Stimulated activated CD4-positive, alpha-beta T cell treated with anti-CD3 and anti-CD28 coated beads, TNF-alpha, amount 100 ng/mL, for 1 hour (primary cell): ENCODE measurements at places on chromosomes 4 and X.

DNA sequence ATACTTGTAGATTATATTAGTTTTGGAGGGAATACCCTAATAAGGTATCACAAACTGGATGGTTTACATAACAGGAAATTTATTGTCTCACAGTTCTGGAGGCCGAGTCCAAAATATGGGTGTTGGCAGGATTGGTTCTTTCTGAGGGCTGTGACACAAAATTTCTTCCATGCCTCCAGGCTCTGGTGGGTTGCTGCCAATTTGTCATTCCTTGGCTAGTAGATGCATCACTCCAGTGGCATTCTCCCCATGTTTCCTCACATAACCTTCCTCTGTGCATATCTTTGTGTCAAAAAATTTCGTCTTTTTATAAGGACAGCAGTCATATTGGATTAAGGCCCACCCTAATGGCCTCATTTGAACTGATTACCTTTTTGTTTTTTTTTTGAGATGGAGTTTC is 49.3 kb downstream of the APELA start:
- no peak for DNase-seq

DNA sequence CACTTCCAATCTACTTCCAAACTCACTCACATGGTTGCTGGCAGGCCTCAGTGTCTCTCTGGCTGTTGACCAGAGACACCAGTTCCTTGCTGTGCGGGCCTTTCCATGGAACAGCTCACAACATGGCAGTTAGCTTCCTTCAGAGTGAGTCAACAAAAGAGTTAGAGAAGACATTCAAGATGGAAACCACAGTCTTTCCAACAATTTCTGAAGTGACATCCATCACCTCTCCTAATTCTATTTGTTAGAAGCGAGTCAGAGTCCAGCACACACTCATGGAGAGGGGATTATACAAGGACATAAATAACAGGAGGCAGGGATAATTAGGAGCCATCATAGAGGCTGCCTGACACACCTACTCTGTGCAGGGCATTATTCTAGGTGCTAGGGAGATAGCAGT is 62.5 kb upstream of the TMEM164 start:
- no peak for DNase-seq

DNA sequence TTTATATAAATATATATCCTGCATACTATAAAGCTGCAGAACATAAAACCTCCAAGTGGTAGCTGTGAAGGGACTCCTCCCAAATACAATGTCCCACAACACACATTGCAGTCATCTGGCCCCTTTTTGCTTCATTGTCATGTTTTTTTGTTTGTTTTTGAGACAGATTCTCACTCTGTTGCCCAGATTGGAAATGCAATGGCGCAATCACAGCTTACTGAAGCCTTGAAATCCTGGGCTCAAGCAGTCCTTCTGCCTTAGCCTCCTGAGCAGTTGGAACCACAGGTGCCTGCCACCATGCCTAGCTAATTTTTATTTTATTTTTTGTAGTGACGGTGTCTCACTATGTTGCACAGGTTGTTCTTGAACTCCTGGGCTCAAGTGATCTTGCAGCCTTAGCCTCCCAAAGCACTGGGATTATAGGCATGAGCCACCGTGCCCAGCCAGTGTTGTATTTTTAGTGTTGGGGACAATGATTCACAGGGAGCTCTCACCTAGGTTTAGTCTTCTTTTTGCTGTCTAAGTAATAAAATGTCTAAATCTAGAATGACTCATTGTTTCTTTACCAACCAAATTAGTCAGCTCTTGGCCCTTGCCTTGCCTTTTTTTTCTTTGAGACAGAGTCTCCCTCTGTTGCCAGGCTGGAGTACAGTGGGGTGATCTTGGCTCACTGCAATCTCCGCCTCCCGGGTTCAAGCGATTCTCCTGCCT is 24.0 kb upstream of the XIAP start:
- no peak for DNase-seq

GRCh38 chr4:130424211-130424610 is 1328.3 kb downstream of the C4orf33 start:
- no peak for DNase-seq

DNA sequence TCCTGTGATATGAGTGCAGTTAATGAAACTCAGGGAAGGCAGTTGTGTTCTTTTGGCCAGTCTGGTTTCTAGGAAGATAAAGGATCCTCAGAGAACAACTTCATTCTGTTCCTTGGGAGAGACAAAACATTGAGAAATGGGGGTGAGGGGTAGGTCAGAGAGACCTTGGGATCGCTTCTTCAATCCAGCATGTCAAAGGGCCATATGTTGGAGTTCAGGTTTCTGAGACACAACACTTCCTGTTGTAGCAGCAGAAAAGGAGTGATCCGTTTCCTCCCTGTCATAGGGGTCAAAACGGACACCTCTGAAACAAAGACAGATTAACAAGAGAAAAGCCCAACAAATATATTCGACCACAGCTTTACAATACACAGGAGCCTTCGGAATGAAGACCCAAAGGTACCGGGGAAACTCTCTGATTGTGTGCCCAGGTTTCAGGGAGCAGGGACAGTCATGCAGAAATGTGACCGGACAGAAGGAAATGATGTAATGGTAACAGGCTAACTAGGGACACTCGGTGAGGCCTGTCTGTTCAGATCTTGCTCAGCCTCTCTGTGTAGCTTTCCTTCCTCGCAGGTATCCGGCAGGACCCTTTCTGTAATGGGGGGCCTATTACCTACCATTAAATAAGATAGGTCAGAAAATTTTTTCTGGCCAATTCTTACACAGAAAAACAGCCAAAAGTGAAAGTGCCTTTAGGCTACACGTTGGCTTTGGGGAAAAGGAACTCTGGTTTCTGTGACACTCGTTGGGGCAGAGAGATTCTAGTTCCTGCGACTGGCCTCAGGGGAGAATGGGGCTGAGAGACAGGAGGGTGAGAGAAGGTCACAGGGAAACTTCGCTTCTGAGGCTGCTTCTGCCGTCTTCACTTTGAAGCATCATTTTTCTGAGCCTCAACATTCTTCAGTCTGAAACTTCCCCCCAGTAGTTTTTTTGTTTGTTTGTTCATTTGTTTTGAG is 103.3 kb upstream of the TLR3 start:
- no peak for DNase-seq

DNA sequence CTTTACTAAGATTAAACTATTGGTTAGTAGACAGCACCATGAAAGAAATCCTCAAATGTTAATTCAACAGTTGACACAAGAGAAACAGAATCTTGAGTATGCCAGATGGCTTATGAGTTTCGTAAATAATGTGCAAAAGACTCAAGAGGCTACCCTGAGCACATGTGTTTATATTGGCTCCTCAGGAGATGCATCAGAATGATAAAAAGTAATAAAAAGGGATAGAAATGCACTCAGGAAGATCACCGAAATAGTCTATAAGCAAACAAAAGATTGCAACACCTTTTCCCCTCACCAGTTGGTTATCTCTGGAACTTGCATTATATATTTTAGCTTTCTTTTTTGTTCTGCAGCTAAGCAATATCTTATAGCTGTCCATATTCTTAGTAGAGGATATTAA is 84.4 kb downstream of the SCFD2 start:
- DNase-seq = no peak

- DNase-seq = no peak
Observed at GRCh38 chr4:77152421-77152820, 4.6 kb upstream of the CCNG2 start.

- no peak for DNase-seq
Observed at GRCh38 chr4:87345139-87345538, 22.5 kb upstream of the HSD17B13 start.

DNA sequence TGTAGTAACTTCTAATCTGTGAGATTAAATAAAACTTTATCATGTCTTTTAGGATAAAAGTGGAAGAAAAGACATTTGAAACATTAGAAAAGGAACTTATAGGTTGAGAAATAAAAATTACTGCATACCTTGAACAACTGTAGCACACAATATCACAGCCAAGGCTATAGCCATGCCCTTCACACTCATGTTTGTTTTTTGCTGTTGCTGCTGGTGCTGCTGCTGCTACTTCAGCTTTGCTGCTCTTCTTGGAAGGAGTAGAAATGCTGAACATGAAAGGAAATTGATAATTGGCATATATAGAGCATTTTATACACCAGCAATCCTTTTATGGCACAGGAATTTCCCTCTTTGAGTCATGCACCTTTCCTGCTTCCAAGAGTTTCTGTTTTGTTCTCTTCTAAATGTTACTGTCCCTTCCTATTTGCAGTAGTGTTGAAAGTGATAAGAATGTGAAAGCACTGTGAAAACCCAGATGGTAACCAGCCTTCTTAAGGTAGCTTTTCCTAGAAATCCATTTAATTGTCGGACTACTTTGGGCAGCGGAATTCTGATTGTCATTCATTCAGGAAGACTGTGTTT is at the start of gene CXCL11:
TSS of gene CXCL11 (minus strand) at position 272 of the 582 bp plus-strand sequence. CDS start at position 189, 83 bp downstream.
- no peak for DNase-seq

GRCh38 chrX:69362856-69363255 is 141.3 kb upstream of the NALF2 start:
- no peak for DNase-seq

GRCh38 chr4:38317041-38317674 is 346.8 kb upstream of the KLF3 start:
- no peak for DNase-seq

- no peak for DNase-seq
Observed at GRCh38 chr4:68655764-68656444, 14.5 kb downstream of the UGT2B15 start.

DNA sequence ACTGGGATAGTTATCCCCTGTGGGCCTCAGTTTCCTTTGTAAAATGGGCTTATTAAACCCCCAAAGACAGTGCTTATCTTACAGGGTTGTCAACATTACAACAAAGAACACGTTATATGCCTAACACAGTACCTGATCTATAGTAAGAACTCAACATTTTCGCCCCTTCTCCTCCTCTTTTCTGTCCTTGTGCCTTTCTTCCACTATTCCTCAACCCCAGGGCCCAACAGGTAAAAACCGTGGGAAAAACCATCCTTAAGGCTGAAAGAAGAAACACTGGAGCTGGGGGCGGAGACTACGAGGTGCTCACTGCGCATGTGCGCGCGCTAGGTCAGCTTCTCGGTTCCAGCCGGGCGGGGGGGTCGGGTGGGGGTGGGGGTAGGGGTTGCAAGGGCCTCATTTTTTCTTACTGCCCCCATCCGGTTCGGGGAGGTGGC is 426 bp upstream of the XIAP start:
- peak; percentile 2 for DNase-seq

- no peak for DNase-seq
Observed at GRCh38 chr4:103895876-103896465, 176.2 kb upstream of the TACR3 start.
